CD4-positive, alpha-beta T cell treated with Interleukin-2 at 100 ng/mL for 4 hours (primary cell): ENCODE measurements at places on chromosomes 5 and 9.
A peak's percentile ranks its signal among the peaks of the same experiment; 100 is the strongest.

GRCh38 chr5:76074487-76075065, 8.6 kb upstream of the SV2C start:
- peak; percentile 27 for DNase-seq

- no peak for DNase-seq
These were observed 1.1 kb downstream of the CTNND2 start for GRCh38 chr5:11903121-11903613.

GRCh38 chr9:116849721-116850120, 162.6 kb downstream of the TRIM32 start:
- DNase-seq = no peak

DNA sequence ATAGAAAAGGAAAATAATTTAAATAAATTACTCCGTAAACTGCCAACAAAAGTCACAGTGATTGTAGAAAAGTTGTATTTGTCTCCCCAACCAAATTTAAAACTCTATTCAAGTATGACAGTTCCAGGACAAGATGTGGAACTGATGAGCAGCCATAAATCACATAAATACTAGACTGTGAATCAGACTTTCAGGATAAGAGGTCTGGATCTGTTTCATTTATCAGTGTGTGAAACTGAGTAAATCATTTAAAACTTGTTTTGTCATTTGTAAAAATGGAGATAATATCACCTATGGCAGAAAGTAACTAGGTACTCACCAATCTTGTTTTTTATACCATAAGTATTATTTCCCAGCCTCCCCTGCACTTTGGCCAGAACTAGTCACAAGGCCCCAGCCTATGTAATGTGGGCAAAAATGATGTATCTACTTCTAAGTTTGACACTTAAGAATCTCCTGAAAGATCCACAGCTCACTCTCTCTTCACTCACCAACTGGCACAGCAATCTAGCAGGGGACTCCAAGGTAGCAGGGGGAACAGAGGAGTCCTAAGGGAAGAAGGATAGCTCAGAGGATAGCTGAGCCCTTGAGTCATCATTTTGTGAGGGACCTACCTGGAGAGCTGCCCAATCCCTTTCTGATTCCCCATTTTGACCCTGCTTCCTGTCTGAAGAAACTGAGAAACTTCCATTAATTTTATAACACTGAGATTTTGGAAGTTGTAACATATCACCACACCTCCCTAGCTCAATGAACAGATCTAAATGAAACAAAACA, 31.6 kb downstream of the TMEM161B start:
- DNase-seq = no peak

DNA sequence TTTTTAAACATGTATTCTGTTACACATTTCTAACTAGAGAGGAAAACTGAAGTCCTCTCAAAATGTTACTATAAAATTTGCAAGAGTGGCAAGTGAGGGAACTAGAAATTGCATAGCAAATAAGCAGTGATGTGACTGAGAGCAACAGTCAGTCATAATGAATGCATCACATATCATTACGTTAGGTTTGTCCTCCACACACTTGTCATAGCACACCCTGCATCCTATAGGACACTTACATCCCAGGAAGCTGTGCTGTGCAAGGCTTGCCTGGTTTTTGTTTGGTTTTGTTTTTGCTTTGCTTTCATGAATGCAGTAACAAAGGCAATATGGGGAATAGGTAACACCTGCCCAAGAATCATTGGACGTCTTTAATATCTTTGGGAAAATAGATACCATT, 10.8 kb downstream of the NFIB start:
- no peak for DNase-seq

DNA sequence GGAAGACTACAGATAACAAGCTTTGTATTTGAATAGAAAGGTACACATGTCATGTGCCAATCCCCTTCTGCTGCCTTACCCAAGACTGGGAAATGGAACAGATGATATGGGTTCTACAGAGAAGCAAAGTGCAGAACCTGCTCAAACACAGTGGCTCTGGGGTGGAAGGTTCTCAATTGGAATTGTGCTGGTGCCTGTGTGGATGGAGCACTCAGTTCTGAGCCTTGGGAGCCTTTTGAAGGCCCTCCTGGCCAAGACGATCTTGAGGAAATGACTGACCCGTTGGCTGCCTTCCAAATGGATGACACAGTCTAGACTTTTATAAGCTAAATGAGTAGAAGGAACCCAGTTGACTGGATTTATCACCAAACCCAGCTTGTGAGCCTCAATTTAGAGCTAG, 4.2 kb upstream of the PRSS3 start:
- DNase-seq = no peak

DNA sequence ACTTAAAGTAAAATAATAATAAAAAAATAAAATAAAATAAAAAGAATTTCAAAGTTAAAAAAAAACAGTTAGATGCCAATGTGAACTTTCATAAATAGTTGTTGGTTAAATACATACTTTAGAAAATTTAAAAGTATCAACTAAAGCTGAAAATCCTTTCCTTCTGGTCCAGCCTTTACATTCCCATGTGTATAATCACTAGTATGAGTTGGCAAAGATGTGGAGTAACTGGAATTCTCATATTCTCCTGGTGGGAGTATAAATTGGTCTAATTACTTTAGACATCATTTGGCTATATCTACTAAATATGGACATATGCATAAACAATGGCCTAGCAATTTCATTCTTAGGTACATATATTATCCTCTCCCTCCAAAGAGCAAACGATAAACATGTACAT, 619.9 kb downstream of the PTPRD start:
- DNase-seq = no peak

- no peak for DNase-seq
These were observed 1.8 kb upstream of the IARS1 start for GRCh38 chr9:92295240-92295790.

- no peak for DNase-seq
These were observed 38.9 kb downstream of the EXD3 start for GRCh38 chr9:137383784-137384756.

GRCh38 chr9:93098236-93098946, 2.4 kb downstream of the CARD19 start:
- peak; percentile 71 for DNase-seq
